ENCODE measurements at places on chromosomes 11 and 22.
A peak's percentile ranks its signal among the peaks of the same experiment; 100 is the strongest.

DNA sequence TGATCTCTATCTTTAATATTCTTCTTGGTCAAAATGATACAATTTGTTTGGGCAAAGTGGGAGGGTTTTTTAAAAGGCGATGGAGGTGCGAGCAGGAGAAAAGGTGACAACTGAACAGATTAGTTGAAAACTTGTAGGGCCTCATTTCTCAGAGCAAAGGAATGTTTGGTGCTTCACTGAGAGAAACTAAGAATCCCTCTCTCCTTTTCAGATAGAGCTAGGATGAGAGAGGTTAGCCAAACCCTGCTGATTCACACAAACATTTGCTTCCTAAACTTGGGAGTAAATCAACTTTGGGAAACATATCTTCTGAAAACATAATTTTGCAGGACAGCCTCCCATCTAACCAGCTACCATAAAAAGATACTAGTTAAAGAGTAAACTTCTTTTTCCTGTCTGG, 57.0 kb downstream of the PHF21A start:
- DNase-seq = no peak

GRCh38 chr11:64447831-64448598, 89.1 kb downstream of the RPS6KA4 start:
- no peak for DNase-seq

DNA sequence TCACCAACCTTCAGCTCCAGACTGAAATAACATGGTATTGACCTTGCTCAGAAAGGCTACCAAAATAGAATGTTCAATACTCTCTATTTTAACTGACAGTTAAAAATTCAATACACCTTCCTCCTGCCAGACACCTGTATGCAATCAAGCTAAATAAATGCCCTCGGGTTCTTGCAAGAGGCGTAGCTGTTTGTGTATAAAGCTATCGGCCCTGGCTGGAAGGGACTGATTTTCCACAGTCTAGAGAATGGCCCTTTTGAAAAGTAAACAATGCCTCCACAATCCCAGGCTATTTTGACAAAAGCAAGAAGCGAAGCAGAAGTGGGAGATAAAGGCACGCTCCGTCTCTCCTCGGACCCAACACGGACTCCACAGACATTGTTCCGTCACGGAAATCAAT, 791.2 kb downstream of the BRD1 start:
- peak; percentile 92 for DNase-seq

DNA sequence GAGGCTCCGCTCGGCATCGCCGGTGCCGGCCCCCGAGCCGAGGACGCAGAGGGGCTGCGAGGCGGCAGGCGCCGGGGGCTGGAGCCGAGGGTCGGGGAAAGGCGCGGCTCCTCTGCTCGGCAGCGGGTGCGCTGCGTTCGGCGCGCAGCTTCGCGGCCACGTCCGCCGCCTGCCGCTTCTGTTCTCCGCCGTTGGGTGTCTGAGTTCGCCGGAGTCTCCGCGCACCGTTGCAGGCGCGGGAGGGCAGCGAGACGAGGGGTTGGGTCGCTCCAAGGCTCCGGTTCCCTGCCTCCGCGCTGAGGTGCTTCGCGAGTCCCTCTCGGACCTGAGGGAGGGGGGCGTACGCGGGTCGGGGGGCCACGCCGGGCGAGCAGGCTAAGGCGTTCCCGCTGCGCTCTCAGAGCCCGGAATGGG, 347 bp downstream of the MN1 start:
- DNase-seq = no peak

DNA sequence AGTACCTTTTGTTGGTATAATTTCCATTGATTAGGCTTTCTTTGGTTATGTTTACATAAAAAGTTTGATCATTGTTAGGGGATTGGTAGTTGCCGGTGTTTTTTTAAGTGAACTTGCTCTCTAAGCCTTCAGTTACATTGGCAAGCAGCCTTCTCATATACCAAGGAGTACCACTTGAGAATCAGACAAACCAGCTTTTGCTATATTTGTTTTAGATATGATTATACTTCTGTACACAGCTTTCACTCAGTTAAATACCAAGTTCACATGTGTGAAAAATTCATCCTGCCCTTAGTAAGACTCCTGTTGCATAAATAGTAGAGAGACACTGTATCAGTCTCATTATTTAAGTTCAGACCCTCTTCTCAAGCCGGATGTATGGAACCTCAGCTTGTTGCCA, 22.4 kb downstream of the ALKBH3 start:
- no peak for DNase-seq

DNA sequence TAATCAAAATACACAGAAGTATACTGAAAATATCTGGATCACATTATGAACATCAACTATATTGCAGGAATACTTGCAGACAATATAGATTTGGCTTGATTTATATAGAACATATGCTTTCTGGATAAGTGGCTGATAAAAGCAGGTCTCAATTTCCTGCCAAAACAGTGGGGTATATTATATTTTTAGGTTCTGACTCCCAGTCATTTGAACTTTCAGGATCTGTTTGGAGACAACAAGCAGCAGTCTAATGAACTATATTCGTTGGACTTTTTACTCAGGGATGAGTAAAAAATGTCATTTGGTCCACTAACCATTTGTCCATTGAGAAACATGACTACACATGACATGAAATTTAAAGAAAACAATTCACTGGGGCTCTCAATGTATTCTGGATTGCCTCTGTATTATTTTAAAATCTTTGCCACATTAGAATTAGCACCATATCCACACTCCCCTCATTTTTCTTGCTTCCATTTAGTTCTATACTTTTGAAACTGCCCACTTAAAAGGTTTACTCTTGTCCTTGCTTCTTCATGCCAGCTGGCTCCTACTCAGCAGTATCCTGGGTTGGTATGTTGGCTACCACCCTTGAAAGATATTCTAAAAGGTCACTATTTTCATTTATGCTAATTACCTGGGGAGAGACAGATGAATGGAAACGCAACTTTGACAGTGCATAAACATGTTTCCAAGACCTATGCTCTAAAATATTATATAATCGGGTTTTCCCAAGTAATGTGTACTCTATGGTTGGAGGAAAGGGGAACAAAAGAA, 153.0 kb downstream of the APOL5 start:
- DNase-seq = no peak

DNA sequence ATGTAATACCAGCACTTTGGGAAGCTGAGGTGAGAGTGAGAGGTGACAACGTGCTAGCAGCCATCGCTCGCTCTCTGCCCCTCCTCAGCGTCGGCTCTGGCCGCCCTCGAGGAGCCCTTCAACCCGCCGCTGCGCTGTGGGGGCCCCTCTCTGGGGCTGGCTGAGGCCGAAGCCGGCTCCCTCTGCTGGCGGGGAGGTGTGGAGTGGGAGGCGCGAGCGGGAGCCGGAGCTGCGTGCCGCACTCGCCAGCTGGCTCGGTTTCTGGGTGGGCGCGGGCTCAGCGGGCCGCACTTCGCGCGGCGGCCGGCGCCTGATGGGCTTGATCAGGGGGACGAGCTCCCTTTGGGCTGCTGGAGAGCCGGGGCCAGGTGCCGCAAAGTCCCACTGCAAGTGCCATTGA, 98.9 kb upstream of the UBASH3B start:
- no peak for DNase-seq

DNA sequence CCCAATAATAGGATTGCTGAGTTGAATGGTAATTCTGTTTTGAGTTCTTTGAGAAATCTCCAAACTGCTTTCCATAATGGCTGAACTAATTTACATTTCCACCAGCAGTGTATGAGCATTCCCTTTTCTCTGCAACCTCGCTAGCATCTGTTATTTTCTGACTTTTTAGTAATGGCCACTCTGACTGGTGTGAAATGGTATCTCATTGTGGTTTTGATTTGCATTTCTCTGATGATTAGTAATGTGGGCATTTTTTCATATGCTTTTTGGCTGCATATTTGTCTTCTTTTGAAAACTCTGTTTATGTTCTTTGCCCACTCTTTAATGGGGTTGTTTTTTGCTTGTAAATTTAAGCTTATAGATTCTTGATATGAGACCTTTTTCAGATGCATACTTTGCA, 97.4 kb downstream of the FDX1 start:
- DNase-seq = no peak

- no peak for DNase-seq
These were observed 345.5 kb upstream of the CTSC start for GRCh38 chr11:88683024-88683423.

GRCh38 chr11:13210424-13210823, 67.2 kb upstream of the BMAL1 start:
- DNase-seq = peak; percentile 57

DNA sequence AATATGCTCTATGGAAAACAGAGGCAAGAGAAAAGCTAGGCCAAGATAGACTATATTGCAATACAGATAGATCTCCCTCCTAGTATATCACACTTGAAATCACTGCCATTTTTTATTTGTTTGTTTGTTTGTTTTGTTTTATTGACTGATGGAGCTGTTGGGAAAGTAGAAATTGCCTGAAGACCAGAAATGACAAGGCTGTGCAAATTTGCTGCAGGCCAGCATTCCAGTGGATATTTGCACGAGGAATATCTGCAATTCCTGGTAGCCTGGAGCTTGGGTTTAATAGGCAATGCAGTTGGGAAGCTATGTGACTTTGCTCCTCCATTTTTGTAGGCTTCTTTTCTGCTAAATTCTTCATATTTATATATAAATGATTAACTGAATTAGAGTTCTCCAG, 991.7 kb downstream of the LRRC4C start:
- no peak for DNase-seq

- peak; percentile 33 for DNase-seq
These were observed 350.3 kb downstream of the SHANK2 start for GRCh38 chr11:70901951-70902521.

Measured in DMS153 (cell line).